ENCODE measurements at places on chromosomes 7 and 10.

GRCh38 chr10:5999440-6000165 lies 22.3 kb upstream of the IL15RA start:
- DNase-seq = peak; percentile 38

DNA sequence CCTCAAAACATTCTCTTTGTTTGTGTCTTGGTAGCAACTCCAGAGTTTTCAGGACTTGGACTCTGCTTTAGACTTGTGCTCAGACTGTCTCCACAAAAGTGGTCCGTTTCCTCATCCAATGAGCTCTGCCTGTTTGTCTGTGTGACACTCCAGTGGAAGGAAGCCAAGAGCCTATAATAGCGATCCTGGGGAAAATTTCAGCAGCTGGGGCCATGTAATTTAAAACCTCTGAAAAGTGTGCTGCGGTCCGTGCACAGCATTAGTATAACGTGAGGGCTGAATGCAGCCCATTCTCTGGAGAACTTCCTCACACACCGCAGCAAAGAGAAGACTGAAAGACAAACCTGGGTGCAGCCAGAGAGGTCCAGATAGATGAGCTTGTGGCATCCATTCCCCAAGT lies at the start of gene LRRC17:
TSS of gene LRRC17 (plus strand) at position 259 of the 400 bp plus-strand sequence. CDS start 20,914 bp downstream, outside the sequence.
- DNase-seq = no peak

- DNase-seq = no peak
These were observed 839.7 kb downstream of the CNTNAP2 start for GRCh38 chr7:146956321-146956720.

GRCh38 chr10:47059606-47060311 lies 148.5 kb downstream of the PTPN20 start:
- DNase-seq = no peak

- no peak for DNase-seq
These were observed 26.5 kb downstream of the MRC1 start for GRCh38 chr10:17835688-17836087.

DNA sequence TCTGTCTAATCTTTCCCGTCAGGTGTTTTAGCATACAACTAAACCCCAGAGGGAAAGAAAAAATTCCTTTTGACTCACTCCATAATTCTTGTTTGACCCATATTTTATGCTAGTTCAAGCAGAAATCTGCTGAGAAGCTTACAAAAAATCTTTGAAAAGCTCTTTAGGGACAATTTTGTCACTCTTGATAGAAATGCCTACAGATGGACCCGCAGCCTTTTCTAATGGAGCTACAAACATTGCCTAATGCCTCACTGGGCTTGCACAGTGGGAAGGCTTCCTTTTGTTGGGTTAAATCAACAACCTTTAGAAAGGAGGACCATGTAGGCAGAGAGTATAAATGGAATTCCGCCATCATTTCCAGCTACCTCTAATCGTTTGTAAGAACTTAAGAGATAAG lies 344.5 kb downstream of the PCLO start:
- no peak for DNase-seq

- DNase-seq = no peak
These were observed 104.7 kb downstream of the PARD3 start for GRCh38 chr10:34710391-34710751.

- no peak for DNase-seq
These were observed 566.1 kb upstream of the GALNT17 start for GRCh38 chr7:70565721-70566370.

- DNase-seq = no peak
These were observed 1.7 kb upstream of the CYP2C9 start for GRCh38 chr10:94936721-94937120.

DNA sequence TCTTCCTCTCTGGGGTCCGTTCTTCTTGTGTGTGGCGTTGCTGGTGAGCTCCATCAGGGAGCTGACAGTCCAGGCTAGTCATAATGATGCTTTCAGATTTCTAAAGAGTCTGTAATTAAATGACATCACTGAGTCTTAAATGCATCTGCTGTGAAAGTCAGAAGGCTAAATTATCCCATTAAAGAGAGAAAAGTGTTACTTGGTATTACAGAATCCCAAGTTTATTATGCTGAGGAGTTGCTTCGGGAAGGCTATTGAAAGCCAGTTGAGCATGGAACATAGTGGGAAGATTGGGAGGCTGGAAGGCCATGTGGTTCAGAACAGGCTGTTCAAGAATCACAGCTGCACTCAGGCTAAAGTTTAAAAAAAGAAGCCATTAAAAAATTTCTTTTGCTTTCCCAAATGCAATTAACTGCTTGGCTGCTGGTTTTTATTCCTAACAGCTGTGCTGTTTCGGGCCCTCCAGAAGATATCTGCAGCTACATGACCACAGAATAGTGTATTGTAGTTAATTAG lies 342.6 kb upstream of the LRGUK start:
- no peak for DNase-seq

- DNase-seq = no peak
These were observed 172.8 kb upstream of the AGK start for GRCh38 chr7:141378405-141378804.

- DNase-seq = no peak
These were observed 38.0 kb downstream of the FOXI2 start for GRCh38 chr10:127774766-127775559.

DNA sequence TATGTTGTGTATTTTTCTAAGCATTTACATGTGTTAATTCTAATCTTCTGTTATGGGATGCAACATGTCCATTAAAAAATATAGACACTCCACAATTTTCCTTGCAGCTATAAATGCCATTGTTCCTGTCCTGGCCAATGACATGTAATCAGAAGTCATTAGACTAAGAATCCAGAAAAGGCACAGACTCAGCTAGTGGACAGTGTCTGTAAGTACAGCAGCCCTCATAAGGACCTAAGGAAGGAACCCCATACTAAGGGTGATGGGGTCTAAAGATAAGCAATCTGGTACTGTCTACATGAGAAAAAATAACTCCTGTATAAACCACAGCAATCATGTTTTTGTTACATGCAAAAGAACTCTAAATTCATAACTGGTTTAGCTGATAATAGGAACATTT lies 115.9 kb downstream of the GPR85 start:
- DNase-seq = no peak

DNA sequence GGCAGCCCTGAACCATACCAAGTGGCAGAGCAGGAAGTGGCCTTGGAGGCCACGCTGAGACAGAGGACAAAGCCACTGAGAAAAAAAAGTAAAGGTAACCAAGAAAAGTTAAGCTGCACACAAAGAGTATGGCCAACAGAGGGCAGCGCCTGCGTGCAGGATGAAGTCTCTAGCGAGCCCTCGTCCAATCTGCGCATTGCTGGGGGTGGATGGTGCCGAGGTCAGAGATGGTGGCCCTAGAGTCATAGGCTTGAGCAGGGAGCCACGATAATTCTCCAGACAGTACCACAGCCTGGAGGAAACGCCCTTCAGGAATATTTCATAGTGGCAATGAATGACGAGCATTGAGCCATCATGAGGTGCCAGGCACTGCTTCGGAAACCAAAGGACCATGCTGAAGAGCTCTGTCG lies 9.7 kb downstream of the ATP6V0E2 start:
- peak; percentile 79 for DNase-seq

- DNase-seq = no peak
These were observed 109.2 kb upstream of the GLCCI1 start for GRCh38 chr7:7859411-7859810.

DNA sequence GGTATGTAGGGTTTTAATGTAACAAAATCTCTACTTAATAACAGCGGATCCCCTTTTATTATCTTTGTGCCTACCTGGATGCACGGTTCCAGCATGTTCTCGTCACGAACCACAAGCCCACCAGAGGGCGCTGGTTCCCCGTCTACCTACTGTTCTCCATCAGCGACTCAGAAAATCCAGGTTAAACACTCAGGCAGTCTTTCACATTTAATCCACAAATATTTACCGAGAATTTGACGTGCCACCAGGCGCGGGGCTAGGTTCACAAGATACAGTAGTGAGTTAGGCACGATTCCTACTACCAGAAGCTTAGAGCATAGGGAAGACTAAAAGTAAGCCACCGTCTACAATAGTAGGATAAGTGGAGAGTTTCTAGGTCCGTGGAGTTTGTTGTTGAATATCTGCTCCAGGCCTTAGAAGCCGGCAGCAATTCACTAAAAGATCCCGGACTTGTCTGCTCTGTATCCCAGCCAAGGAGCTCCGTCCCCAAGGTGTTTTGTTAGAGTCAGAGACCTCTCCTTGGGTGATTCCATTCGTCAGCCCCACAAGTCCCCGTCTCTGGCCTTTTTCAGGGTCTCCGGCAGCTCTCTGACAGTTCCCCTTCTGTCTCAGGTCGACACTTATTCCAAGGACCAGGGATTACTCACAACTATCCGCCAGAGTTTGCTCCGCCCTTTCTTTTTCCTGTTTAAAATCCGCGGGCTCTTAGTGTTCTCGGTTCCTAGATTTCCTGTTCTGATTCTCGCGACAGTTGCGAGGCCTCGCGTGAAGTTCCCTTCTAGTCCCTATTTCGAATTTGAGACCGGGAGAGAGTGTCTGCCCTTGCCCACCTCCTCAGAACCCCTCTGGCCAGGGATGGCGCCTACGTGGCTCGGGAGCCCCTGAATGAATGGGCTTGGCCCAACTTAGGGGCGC lies 1.5 kb upstream of the KAZALD1 start:
- DNase-seq = peak; percentile 90

- no peak for DNase-seq
These were observed 1360.1 kb upstream of the CELF2 start for GRCh38 chr10:9657530-9657929.

DNA sequence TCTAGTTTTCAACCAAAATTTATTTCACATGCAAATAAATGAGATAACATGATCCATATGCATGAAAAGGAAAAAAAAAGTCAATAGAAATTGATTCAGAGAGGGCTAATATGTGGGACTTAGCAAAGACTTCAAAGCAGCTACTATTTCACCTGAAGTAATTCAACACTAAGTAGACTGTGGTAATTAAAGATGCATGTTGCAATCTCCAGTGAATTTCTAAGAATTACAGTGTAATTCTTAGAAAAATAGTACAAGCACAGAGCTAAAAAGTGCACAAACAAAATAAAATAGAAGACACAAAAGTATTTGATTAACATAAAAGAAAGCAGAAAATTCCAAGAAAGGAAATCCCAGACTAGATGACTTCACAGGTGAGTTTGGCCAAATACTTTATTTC lies 25.7 kb downstream of the GPR22 start:
- no peak for DNase-seq

- peak; percentile 58 for DNase-seq
These were observed 30.2 kb downstream of the UNC5B start for GRCh38 chr10:71242622-71243009.

GRCh38 chr7:139651308-139651707 lies 126.5 kb downstream of the HIPK2 start:
- no peak for DNase-seq

GRCh38 chr7:105876091-105876963 lies at the start of gene ATXN7L1:
TSS of gene ATXN7L1 (minus strand) at chr7:105876599. CDS start at chr7:105876558, 41 bp downstream.
- DNase-seq = peak; percentile 95
